ENCODE measurements at places on chromosomes 7 and 10.

DNA sequence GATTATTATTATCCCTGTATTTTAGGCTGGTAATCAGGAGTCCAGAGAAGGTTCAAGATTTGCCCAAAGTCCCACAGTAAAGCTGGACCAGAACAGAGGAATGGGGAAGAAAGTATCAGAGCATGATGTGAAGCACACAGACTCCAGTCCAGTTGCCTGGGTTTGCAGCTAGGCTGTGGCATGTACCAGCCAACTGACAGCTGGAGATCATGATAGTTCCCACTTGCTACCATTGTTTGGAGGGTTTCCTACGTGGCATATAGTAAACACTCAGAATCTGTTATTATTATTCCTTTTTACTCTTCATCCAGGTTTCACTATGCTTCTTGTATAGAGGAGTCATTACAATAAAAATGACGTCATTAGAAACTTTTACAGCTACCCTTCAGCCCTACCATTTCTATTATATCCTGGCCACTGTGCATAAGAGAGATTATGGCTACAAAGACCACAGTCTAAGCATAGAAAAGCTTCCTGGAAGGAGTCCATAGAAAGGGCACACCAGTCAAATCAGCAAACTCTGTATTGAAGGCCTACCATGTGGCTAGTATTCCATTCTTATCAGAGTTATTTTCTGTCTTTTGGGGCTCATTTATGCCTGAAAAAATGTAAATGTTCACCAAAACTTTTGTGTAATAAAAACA, 66.6 kb downstream of the MTPN start:
- DNase-seq, result no peak

DNA sequence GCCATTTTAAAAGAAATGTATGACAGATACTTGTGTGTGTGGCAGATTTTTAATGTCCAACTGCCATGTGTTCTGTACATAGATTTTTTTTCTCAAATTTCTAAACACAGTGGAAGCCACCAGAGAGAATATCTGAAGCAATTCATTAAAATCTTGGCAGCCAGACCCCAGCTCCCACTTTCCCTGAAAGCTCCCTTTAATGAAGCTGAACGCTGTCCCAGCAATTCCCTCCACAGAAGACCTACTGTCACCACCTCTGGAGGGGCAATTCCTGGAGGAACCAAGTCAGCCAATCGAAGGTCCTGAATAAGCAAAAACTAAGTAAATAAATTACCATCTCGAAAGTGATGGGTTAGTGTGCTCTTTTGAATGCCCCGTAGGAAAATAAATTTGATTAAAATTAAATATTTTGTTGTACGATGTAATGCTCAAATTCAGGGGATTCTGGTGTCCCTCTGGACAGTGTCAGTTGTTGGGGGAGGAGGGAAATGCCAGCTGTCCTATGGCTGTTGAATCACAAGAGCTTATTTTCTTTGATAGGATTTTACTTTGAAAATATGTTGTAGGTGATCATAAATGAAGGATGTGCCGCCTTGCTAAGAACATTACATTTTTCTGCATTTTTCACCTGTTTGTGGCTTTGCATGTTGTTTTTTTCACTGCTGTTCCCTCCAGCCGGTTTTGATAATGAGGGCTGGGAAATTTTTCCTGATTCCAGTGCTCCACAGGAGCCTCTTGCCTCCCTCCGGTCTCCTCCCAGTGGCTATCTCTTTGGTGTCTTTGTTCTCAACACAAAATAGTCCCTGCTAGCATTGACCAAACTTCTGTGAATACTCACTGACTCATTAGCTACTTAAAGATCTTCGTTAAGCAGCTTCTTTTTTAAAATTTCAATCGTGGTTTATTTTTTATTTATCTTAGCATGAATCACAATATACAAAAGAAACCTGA, 9.2 kb upstream of the GSAP start:
- DNase-seq, result no peak

DNA sequence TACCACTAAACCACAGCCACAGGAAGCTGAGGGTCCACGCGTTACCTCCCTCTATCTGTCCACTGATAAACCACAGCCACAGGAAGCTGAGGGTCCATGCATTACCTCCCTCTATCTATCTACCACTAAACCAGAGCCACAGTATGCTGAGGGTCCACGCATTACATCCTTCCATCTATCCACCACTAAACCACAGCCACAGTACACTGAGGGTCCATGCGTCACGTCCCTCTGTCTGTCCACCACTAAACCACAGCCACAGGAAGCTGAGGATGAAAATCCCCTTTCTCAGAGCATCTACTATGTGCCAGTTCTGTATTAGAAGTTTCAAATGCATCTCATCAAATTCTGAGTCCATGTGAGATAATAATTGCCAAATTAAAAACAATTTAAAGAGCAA, 589.3 kb downstream of the DNAJB6 start:
- no peak for DNase-seq

DNA sequence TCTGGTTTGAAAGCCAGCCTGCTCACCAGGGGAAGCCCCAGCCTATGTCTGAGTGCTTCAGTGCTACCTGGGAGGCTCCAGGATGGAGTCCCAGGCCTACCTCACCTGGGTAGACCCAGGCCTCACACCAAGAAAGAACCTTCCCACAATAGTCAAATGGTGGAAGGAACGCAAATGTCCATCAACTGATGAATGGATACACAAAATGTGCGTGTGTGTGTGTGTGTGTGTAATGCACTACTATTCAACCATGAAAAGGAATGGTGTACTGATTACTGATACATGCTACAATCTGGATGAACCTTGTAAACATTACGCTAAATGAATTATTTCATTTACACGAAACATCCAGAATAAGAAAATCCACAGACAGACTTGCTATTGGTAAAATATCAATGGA, 15.2 kb upstream of the ADRB1 start:
- DNase-seq, result no peak

DNA sequence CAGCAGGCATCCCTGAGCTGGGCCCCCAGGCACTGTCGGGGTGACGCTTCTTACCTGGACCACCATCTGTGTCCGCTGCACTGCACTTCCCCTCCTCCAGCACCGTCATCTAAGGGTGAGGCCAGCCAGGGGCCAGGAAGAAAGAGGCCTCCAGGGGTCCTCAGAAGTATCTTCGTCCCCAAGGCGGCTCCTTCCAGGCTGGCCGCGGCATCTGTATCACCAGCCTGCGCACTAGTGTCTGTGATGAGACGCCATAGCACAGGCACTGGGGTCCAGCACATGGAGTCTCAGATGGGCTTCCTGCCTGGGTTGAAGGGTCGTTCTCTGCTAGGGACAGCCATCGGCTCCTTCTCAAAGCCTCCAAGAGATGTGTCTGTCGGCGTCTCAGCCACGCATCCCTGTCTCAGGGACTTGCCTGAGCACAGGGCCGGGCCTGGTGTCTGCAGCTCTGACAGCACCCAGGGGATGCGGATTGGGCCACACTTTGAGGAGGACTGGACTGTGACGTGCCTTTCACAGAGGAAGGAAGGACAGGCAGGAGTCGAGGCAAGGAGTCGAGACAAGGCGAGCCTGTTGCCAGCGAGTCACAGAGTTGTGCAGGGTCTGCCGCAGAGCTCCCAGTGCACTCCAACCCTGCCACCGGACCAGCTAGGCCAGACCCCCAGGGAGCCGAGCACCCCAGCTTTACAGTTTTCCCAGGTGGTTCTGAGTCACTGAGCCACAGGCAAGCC, 101.5 kb upstream of the DIP2C start:
- peak; percentile 11 for DNase-seq

- no peak for DNase-seq
Measured at GRCh38 chr10:127983344-127984100, 76.6 kb downstream of the PTPRE start.

- DNase-seq, result no peak
Measured at GRCh38 chr10:100282907-100283306, 3.6 kb downstream of the BLOC1S2 start.

GRCh38 chr7:156579566-156579965, 61.0 kb upstream of the RNF32 start:
- DNase-seq, result no peak

DNA sequence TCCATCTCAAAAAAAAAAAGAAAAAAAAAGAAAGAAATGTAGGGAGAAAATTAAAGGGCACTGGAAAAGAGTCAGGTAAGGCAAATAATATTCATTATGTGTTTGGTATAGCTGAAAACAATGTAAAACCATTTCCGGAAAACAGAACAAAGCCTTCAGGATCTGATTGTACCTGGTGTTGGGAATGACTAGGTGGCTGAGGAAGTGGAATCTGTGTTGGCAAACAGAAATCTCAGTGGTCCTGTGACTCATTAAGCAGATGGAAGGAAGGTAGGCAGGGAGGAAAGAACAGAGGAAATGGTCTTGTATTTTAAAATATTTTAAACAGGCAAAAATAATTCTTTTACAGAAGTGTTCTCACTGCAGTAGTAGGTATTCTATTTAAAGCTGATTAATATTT, 55.7 kb upstream of the GATA3 start:
- DNase-seq, result no peak

DNA sequence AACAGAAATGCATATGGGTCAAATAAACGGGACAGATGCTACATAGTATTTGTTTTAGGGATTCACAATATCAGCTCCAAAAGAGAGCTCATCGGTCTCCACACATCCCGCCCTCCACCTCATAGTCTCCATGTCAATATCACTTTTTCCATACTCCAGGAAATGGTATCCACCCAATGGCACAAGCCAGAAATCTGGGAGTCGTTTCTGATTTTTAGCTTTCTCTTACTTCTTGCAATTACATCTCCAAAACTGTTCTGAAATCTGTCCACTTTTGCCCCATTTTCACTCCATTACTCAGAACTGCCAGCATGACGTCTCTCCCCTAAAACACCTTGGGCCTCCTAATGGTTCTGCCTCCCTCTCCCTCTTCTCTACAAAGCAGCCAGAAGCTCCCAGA, 47.4 kb upstream of the EZH2 start:
- no peak for DNase-seq

DNA sequence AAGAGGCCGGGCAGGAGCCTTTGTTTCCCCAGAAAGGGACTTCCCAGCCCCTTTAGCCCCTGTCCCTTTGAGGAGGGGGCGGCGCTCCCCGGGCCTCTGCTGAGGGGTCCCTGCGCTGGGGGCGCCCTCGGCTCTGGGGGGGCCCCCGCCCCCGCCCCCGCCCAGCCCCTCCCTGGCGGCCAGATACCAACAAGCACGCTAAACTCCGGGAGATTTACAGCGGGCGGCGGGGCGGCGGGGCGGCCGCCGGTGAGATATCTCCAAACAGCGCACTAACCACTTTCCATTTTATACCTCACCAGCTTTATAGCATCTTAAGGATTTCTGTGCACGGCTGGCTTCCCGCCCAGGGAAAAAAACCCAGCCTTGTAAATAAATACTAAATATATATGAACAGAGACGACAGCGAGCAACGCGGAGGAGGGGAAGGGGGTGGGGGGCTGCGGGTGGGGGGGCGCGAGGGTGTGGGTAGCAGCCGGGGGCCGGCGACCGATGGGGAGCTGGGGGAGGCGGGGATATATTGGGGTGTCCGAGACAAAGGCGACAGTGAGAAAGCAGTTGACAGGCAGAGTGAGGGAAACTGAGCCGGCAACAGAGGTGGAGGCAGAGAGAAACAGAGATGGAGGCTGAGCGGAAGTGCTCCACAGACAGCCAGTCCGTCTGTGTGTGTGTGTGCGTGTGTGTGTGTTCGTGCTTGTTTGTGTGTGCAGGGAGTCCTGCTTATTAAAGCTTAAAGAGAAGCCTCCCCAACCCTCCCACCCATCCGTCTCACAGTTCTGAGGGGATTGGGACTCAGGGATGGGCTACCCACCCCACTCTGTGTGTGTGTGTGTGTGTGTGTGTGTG, 85.8 kb downstream of the HIF1AN start:
- no peak for DNase-seq

- DNase-seq, result no peak
Measured at GRCh38 chr7:120582916-120583315, 275.0 kb downstream of the TSPAN12 start.

Data from 8988T (cell line).